ENCODE measurements at places on chromosomes 7 and 10.

DNA sequence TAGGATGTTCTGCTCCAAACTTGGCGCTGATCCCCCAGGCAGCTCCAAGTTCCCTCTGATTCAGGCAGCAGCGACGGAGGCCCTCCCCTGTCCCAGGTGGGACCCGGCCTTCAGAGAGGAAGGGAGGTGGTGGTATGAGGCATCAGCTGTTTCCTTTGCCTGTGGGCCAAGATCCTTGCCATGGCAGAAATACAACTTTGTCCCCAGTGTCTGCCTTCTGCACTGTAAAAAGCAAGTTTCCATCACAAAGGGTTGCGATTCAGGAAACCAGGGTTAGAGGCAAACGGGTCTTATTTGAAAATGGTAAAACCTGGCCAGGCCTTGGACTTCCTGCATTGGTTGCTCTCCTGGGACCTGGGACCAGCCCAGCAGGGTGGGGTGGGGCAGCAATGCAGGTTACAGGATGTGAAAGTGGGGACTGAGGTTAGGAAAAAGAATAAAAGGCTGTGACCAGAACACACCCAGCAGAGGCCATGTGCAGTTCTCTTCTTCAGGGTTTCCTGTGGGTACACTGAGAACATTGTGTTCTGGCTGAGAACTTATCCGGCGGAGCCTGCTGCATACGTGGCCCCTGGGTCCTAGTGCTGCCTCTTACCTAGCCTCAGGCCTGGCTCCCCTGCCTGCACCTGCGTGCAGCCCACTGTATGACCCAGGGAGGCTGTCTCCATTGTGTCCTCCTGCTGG lies 25.1 kb upstream of the DDIT4 start:
- DNase-seq: peak; percentile 81

DNA sequence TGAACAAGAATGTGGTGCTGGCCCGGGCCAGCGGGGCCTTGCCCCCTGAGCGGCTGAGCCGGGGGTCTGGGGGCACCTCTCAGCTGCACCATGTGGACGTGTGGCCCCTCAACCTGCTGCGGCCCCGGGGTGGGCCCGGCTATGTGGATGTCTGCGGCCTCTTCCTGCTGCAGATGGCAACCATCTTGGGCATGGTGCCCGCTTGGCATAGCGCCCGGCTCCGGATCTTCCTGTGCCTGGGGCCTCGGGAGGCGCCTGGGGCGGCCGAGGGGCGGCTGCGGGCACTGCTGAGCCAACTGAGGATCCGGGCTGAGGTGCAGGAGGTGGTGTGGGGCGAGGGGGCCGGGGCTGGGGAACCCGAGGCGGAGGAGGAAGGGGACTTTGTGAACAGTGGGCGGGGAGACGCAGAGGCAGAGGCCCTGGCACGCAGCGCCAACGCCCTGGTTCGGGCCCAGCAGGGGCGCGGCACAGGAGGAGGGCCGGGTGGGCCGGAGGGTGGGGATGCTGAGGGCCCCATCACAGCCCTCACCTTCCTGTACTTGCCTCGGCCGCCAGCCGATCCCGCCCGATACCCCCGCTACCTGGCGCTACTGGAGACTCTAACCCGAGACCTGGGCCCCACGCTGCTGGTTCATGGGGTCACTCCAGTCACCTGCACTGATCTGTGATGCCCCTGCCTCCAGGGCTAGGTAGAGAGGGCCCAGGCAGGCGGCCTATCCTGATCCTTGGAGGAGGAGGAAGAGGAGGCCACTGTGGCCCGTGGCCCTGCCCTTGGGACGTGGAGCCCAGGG lies 1.1 kb upstream of the TRIP6 start:
- no peak for DNase-seq

DNA sequence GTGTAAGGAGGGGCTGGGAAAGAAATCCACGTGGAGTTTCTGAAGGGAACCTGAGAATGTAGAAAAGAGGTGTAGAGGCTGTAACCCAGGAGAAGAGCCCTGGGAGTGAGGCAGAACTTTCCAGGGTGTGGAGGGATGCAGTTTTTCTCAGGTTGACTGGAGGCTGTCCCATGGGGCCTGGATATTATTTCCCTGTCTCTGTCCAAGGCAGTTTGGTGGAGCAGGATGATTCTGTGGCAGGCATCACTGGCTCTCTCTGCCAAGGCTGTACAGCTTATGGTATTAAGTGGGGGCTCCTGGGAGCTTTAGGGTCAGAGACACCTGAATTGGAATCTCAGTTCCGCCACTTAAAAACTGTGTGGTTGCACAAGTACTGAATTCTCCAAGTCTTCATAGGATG lies 81.6 kb downstream of the CHN2 start:
- DNase-seq: no peak

GRCh38 chr7:151658778-151659177 lies 139.1 kb upstream of the RHEB start:
- DNase-seq: no peak

- DNase-seq: no peak
Observed at GRCh38 chr10:50279489-50279888, 28.2 kb upstream of the ASAH2 start.

GRCh38 chr7:94971051-94971867 lies 63.9 kb downstream of the PPP1R9A start:
- DNase-seq: no peak

DNA sequence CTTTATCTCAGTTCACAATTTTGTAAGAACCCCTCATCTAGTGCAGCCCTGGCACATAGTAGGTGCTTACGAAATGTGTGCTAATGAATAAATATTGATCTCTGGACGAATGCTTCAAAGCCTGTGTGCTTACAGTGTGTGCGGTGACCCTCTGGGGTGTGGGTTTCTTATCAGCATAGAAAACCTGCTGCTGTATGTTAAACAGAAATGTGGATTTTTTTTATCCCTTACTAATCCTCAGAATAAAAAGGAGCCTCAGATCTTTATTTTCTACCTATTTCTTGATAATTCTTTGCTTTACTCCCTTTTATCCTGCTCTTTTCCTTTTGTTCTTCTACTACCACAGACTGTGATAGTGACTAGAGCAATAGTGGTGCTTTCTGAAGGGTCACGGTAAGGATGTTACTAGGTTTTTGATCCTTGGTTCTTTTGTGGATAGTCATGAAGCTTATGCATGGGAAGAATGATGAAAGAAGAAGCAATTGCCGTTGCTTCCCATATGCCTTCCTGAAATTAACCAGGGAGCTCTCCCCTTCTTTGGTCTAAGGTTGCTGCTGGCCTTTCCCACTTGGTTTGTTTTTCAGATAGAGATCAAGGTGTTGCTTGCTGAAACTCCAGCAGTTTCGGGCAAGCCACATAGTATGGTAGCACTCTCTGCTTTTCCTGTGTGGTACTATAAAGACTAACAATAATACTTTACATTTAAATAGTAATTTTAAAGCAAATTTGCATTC lies 44.7 kb downstream of the SPAG6 start:
- no peak for DNase-seq

DNA sequence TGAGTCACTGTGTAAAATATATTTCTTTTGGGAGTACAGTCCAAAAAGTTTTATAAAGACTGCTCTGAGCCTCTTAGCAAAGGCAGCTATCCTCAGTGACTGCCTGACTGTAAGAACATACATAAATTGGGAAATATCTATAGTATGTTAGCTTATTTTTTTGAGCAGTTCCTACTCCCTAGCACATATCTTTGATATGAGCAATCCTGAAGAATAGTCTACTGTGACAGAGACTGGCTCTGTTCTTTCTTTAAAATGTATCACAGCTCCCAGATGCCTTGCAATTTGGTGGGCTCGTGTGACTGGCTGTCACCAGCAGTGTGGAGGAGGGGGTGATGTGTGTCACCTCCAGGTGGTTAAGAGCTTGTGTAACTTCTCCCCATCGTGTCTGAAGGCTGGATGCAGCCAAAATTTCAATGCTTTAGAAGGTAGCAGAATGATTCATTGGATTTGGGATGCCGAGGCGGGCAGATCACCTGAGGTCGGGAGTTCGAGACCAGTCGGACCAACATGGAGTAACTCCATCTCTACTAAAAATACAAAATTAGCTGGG lies 47.9 kb downstream of the MTERF1 start:
- DNase-seq: no peak

DNA sequence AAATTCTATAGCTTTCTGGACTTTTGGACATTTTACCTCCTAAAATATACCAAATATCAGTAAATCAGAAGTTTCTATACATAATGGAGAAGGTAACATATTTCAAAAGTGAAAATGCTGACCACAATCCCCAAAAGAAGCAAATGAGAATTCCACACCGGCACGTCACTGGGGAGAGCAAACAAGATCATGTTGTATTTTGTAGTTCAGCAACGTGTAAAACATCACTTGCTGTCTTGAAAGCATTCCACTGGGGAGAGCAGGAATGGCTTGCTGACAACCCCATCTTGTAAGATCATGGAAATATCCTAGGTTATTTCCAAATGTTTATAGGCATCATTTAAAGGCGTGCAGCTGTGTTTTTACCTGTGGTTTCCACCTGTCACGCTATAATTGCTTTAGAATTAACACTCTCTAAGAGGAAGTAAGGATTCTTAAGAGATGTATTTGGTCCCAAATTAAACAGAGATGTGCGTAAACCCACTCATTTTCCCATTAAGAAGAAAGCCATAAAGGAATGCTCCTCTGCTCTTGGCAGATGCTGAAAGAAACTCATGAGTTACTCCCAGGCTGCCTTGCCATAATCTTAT lies 397.1 kb upstream of the POT1 start:
- DNase-seq: no peak

DNA sequence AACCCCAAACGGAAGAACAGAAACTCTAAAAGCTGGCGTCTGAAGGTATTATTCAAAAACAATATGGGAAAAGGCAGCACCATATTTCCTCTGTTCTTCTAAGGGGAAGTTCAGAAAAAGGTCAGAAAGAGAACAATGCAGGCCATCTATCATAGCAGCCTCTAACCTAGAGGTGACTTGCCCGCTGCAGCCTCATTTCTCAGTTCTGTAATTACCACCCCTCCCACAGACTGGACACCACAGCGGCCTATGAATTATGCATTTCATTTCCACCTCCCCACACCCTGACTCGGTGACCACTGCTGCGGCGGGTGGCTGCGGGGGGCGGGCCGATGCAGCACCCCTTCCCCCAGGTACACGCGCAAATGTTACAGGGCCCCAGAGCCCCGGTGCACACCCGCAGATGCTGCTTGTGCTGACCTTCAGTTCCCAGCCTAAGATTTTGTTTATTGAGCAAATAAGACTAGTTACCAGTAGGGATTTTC lies 125.5 kb downstream of the CLEC2L start:
- peak; percentile 12 for DNase-seq

- DNase-seq: no peak
Observed at GRCh38 chr10:44045020-44045419, 339.9 kb downstream of the CXCL12 start.

- DNase-seq: no peak
Observed at GRCh38 chr7:152894295-152895170, 135.0 kb downstream of the ACTR3B start.

GRCh38 chr7:140435252-140435895 lies 31.5 kb downstream of the RAB19 start:
- no peak for DNase-seq

GRCh38 chr10:75104842-75105241 lies 6.6 kb upstream of the SAMD8 start:
- no peak for DNase-seq

DNA sequence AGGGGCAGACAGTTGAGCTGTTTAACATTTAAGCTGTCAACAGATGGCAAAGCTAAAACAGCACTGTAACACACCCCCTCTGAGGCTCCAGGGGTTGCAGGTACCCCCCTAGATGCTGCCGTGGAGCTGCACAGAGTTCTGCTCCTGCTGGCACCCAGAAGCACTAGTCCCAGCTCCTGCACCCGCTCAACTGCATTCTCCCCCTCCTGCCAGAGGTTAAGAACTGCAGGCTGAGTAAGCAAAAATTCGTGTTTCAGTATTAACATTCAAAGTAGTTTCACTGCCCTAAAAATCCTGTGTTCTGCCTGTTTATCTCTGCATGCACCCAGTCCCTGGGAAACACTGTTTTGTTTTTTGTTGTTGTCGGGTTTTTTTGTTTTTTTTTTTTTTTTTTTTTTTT lies 790.8 kb upstream of the KCND2 start:
- DNase-seq: no peak

GRCh38 chr7:151148319-151149259 lies 18.9 kb downstream of the GBX1 start:
- DNase-seq: no peak

DNA sequence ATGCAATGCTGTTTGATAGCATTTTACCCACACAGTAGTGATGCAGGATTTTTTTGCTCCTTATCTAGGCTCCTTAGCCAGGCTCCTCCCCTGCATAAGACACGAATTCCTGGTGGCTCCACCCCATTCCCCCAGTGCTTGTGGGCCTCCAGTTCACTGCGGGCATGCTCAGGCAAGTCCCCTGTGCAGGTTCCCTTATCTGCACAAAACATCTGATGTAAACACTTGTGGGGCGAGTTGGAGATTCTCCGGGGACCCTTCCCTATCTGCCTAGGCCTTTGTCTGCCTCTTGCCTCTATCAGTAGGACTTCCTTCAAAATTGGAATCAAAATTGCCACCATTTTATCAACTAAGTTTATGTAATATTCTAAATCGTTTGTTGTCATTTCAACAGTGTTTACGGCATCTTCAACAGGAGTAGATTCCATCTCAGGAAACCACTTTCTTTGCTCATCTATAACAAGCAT lies 5.4 kb upstream of the STK17A start:
- no peak for DNase-seq

DNA sequence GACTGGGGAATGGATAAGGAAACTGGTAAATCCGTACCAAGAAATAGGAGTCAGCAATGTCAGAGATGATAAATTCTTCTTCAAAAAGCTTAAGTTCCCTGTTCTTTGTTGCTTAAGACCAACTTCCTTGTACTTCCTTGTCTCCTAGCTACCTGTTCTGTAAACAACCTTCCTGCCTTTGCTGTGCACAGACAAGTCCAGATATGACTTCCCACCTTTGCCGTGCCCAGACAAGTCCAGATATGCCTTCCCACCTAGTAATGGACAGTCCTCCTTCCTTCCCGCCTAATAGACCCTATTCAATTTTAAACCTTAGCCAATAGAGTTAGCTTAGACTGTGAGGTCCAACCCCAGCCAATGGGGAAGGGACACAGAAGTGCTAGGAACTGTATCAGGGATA lies 2.5 kb upstream of the ZNF33A start:
- DNase-seq: no peak

DNA sequence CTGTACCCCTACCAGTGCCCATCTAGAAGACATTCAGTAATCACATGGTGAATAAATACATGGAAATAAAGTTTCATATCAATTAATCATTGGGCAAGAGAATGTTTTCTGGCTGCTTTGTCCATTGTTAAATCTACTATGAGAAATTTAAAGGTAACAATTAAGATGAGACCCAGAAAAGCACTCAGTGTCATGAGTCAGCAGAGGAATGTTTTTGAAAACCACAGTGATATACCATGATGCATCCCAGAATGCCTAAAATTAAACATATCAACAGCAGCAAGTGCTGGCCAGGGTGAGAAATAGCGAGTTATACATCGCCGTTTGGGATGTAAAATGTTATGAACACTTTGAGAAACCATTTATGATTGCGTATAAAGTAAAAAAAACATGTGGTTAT lies 825.3 kb upstream of the C7orf33 start:
- DNase-seq: no peak

DNA sequence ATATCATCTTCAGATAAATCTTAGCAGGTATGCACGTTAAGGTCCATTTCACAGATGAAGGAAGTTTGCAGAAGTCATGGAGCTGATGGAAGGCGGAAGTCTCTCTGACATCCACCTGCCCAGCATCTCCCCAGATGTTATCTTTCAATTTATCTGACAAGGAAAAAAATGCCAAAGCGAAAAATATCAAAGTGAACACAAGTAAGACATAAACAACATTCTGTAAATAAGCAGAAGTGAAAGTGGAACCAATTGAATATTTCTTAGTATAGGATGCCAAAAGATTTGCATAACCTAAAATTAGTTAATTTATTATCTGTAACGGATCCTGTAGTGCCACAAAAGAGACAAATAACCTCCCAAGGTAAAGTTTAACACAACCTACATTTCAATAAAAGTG lies 73.6 kb upstream of the NEBL start:
- DNase-seq: no peak

Measured in stimulated activated effector memory CD8-positive, alpha-beta T cell treated with anti-CD3 and anti-CD28 coated beads, Interleukin-12 subunit alpha, Interleukin-12 subunit beta, amount 100 ng/mL, for 72 hours (primary cell).